ENCODE measurements at places on chromosomes 13 and 19.

DNA sequence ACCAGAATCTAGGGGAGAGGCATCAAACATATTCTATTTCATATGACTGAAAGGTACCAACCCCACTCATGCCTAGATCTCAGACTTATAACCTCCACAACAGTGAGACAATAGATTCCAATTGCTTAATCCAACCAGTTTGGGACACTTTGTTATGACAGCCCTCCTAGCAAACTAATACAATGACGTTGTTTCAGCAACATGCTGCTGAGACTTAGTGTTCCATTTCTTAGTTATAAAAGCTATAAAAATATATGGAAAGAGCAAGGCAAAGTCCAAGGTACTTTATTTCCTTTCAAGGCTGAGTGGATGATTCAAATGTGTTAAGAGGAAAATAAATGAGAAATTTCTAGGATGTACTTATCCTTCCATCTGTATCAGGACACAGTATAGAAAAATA is 352.0 kb downstream of the FGF14 start:
- H3K27ac ChIP-seq, result no peak overlapping the region
- no peak overlapping the region for H3K4me3 ChIP-seq
- peaks cover 2% of the 10 kb centered on the region for H3K27me3 ChIP-seq
- H3K4me1 ChIP-seq, result no peaks in the 10 kb centered on the region

- H3K4me1 ChIP-seq, result peaks cover 31% of the 10 kb centered on the region
- H3K27me3 ChIP-seq, result no peaks in the 10 kb centered on the region
- no peak for DNase-seq
- no peak overlapping the region for H3K4me3 ChIP-seq
- H3K36me3 ChIP-seq, result peaks cover 2% of the 10 kb centered on the region
Measured at GRCh38 chr19:18439025-18439909, 1.3 kb upstream of the ISYNA1 start.

- peaks cover 2% of the 10 kb centered on the region for H3K36me3 ChIP-seq
- no peak overlapping the region for H3K27ac ChIP-seq
- peaks cover 12% of the 10 kb centered on the region for H3K4me1 ChIP-seq
Measured at GRCh38 chr13:50990818-50991506, 81.4 kb downstream of the RNASEH2B start.

GRCh38 chr13:46605825-46606554 is 53.0 kb downstream of the LRCH1 start:
- no peak for DNase-seq
- H3K4me1 ChIP-seq, result peaks cover 62% of the 10 kb centered on the region
- H3K27ac ChIP-seq, result no peak overlapping the region
- H3K27me3 ChIP-seq, result no peaks in the 10 kb centered on the region
- no peak overlapping the region for H3K4me3 ChIP-seq
- H3K36me3 ChIP-seq, result no peaks in the 10 kb centered on the region

DNA sequence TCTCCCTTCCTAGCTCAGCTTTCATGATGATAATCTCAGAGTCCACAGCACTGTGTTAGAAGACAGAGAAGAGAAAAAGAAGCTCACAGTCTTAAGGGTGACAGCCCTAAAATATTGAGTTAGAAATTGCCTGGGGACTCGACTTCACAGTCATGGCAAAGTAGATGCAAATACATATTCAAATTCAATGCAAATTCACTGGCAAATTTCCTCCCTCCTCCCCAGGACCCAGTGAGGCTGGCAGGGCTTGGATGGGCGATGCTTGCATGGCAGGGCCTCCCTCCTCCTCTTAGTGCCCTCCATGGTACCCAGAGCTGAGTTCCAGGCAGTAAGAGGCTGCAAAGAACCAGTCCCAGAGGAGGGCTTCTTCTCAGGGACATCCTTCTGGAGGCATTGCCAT is 115.6 kb upstream of the UQCRFS1 start:
- no peaks in the 10 kb centered on the region for H3K27me3 ChIP-seq
- DNase-seq, result no peak
- H3K36me3 ChIP-seq, result no peaks in the 10 kb centered on the region
- no peak overlapping the region for H3K4me3 ChIP-seq

GRCh38 chr19:43699506-43700394 is 16.1 kb upstream of the IRGC start:
- peaks cover 10% of the 10 kb centered on the region for H3K27me3 ChIP-seq
- H3K4me3 ChIP-seq, result peak overlapping the region; percentile 61
- H3K36me3 ChIP-seq, result no peaks in the 10 kb centered on the region

DNA sequence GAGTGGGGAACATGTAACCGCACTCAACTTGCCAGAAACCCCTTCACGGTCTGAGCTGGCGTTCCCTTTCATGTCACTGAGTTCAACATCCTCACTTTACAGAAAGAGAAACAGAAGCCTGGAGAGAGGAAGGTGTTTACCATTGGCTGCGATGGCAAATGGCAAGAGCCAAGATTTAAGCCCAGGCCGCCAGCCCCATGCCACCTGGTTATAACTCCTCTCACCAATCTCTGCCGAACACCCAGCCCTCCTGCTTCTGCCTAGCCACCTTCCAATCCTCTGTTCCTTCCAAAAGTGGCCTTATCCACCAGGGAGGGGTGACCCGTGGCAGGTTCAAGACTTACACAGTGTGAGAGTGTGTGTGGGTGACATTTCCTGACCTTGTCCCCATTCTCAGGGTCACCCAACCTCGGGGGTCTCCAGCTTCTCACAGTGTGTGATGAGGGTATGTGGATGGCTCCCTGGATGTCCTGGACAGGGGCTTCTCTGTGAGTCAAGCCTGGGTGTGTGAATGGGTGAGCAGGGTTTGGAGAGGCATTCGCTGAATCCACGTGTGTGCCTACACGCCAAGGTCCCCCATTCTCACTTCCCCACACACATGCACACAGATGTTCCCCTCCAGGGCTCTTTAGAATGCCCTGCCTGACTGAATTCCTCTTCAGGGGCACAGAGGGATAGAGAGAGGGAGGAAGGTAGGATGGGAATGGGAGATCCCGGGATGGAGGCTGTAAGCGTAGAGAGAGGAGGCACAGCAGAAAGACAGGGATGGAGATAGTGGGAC is 1.2 kb downstream of the CADM4 start:
- peaks cover 20% of the 10 kb centered on the region for H3K27me3 ChIP-seq
- peaks cover 13% of the 10 kb centered on the region for H3K4me1 ChIP-seq
- no peak overlapping the region for H3K27ac ChIP-seq
- no peaks in the 10 kb centered on the region for H3K36me3 ChIP-seq

DNA sequence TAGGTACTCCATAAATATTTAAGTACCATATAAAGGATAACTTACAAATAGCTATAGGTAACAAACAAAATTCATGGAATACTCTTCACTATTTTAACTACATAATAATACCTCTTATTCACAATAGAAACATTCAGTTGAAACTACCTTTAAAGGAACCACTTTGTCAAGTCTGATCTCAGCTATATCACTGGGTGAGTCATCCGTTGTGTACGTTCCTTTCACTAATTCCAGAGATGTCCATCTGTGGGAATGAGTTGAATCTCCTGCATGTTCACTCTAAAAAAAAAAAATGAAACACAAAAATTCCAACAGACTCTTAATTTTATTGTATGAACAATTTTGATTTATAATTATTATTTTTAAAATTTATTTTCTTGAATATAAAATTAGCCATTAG is 149.4 kb upstream of the FBXL3 start:
- peaks cover 36% of the 10 kb centered on the region for H3K36me3 ChIP-seq
- no peaks in the 10 kb centered on the region for H3K27me3 ChIP-seq
- no peak overlapping the region for H3K4me3 ChIP-seq

DNA sequence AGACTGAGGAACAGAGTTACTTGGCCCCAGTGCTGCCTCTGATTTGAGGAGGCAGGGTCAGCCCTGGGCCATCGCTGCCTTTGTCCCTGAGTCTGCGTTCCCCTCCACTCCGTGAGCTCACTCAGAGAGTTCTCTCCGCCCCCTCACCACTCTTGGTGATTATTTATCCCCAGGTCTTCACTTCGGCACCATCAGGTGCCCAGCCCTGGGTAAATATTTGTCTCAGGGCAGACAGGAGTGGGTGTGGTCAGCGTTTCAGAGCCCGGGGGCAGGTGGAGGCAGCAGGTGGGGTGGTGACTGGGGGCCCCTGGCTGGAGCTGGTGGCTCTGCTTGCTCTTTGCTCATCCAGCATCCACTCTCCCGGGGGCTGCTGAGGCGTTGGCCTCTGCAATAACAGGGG is 20.6 kb downstream of the PPP1R37 start:
- DNase-seq, result no peak
- H3K4me3 ChIP-seq, result no peak overlapping the region
- H3K4me1 ChIP-seq, result peaks cover 51% of the 10 kb centered on the region
- no peaks in the 10 kb centered on the region for H3K27me3 ChIP-seq
- H3K27ac ChIP-seq, result no peak overlapping the region

- no peak overlapping the region for H3K4me3 ChIP-seq
- no peaks in the 10 kb centered on the region for H3K27me3 ChIP-seq
- no peaks in the 10 kb centered on the region for H3K4me1 ChIP-seq
Measured at GRCh38 chr13:64248371-64249065, 2832.9 kb upstream of the PCDH20 start.

- H3K4me3 ChIP-seq, result no peak overlapping the region
- H3K27me3 ChIP-seq, result peaks cover 18% of the 10 kb centered on the region
- peaks cover 9% of the 10 kb centered on the region for H3K4me1 ChIP-seq
- H3K36me3 ChIP-seq, result no peaks in the 10 kb centered on the region
Measured at GRCh38 chr19:457636-458035, 3.2 kb downstream of the SHC2 start.

GRCh38 chr13:109628251-109628699 is 158.1 kb downstream of the IRS2 start:
- no peak overlapping the region for H3K27ac ChIP-seq
- H3K4me1 ChIP-seq, result no peaks in the 10 kb centered on the region
- no peak overlapping the region for H3K4me3 ChIP-seq

- peaks cover 6% of the 10 kb centered on the region for H3K36me3 ChIP-seq
- peak; percentile 83 for DNase-seq
- H3K27me3 ChIP-seq, result no peaks in the 10 kb centered on the region
- no peak overlapping the region for H3K27ac ChIP-seq
- peaks cover 43% of the 10 kb centered on the region for H3K4me1 ChIP-seq
- H3K4me3 ChIP-seq, result no peak overlapping the region
Measured at GRCh38 chr13:51797664-51798488, 6.1 kb downstream of the DHRS12 start.

DNA sequence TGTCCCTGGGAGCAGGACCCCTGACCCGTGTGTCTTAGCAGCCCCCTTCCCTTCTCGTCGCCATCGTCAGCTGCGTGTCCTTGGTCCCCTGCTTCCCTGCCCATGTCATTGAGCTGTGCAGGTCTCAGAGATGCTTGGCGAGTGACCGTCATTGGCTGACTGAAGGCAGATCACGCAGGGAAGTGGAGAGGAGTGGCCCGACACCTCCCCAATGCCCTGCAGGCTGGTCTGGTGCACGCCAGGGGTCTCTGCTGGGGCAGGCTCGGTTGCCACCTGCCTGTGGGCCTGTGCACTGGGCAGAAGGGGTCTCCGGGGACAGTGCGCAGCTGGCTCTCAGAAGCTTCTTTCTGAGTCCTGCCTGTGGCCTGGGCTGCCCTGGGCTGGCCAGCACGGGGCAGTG is 6.2 kb downstream of the GNA11 start:
- H3K27me3 ChIP-seq, result no peaks in the 10 kb centered on the region
- no peak overlapping the region for H3K4me3 ChIP-seq
- no peak overlapping the region for H3K27ac ChIP-seq
- H3K4me1 ChIP-seq, result peaks cover 42% of the 10 kb centered on the region

GRCh38 chr13:28248080-28248479 is 109.7 kb downstream of the PAN3 start:
- DNase-seq, result no peak
- H3K4me3 ChIP-seq, result no peak overlapping the region
- H3K4me1 ChIP-seq, result peaks cover 44% of the 10 kb centered on the region

DNA sequence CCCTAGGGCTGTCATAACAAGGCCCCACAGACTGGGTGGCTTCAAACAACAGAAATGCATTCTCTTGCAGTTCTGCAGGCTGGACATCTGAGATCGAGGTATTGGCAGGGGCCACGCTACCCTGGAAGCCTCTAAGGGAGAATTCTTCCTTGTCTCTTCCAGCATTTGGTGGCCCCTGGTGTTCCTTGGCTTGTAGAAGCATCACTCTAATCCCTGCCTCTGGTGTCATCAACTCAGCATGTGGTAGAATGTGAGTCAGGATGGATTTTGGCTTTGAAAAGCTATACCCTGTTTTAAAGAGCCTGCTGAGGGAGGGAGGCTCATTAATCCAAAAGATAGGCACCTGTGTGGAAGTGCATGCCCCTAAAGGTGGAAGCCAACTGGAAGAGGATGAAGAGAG is 7.9 kb upstream of the GGACT start:
- no peaks in the 10 kb centered on the region for H3K27me3 ChIP-seq
- no peaks in the 10 kb centered on the region for H3K4me1 ChIP-seq
- H3K4me3 ChIP-seq, result no peak overlapping the region
- H3K36me3 ChIP-seq, result no peaks in the 10 kb centered on the region
- DNase-seq, result no peak

DNA sequence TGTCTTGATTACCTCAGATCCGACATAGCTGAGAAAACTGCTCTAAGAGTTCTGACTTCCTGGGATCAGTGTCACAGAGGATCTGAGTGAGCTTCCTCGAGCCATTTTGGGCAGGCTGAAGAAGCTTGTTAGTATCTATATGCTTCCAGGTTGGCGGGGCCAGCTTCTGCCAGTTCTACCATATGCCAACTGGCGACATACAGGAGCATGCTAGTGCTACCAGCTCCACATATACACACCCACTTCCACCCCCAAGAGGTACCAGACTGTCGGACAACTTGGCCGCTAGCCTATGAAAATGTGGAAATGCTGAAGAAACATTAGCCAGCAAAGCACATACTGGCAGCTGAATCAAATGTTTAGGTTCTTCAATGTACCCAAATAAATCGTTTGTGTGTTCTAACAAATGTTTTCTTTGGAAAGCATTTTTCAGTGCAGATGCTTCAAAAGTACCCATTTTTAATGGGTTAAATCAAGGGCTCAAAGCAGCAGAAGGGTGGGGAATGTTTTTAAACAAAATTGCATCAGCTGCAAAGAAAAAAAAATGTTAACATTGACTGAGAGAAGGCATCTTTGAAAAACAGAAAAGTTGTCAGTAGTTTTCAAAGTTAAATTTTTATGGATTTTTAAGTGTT is 163.7 kb downstream of the KLF12 start:
- DNase-seq, result no peak
- peaks cover 3% of the 10 kb centered on the region for H3K36me3 ChIP-seq
- no peak overlapping the region for H3K27ac ChIP-seq
- no peaks in the 10 kb centered on the region for H3K27me3 ChIP-seq

- H3K4me3 ChIP-seq, result no peak overlapping the region
- H3K4me1 ChIP-seq, result peaks cover 12% of the 10 kb centered on the region
- no peak overlapping the region for H3K27ac ChIP-seq
Measured at GRCh38 chr19:33086955-33087354, 6.0 kb downstream of the GPATCH1 start.

DNA sequence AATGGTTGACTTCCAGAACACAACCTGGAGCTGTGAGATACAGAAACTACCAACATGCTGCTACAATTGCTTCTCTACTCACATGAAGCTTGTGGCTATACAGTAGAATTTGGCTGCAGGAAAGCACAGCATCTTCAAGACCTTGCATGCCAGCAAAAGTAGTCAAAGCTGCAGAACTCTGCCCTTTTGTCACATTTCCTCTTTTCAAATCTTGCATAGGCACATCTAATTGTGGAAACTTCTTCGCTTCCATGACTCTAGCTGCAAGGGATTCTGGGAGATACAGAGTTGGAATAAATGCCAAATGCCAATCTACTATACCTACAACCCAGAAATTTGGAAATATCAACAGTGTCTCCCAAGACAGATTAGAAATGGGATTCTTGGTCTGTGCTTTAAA is 462.2 kb downstream of the FOXO1 start:
- DNase-seq, result no peak
- no peaks in the 10 kb centered on the region for H3K27me3 ChIP-seq
- H3K4me1 ChIP-seq, result peaks cover 77% of the 10 kb centered on the region
- no peak overlapping the region for H3K4me3 ChIP-seq
- peaks cover 2% of the 10 kb centered on the region for H3K36me3 ChIP-seq
- no peak overlapping the region for H3K27ac ChIP-seq

All from activated naive CD4-positive, alpha-beta T cell treated with anti-CD3 and anti-CD28 coated beads for 36 hours (primary cell).